ENCODE measurements at places on chromosomes 1 and 21.

GRCh38 chr1:166377896-166378295 is 211.1 kb upstream of the FAM78B start:
- no peak for DNase-seq

- no peak for DNase-seq
These were observed 1.8 kb upstream of the KRTAP10-12 start for GRCh38 chr21:44695184-44695583.

DNA sequence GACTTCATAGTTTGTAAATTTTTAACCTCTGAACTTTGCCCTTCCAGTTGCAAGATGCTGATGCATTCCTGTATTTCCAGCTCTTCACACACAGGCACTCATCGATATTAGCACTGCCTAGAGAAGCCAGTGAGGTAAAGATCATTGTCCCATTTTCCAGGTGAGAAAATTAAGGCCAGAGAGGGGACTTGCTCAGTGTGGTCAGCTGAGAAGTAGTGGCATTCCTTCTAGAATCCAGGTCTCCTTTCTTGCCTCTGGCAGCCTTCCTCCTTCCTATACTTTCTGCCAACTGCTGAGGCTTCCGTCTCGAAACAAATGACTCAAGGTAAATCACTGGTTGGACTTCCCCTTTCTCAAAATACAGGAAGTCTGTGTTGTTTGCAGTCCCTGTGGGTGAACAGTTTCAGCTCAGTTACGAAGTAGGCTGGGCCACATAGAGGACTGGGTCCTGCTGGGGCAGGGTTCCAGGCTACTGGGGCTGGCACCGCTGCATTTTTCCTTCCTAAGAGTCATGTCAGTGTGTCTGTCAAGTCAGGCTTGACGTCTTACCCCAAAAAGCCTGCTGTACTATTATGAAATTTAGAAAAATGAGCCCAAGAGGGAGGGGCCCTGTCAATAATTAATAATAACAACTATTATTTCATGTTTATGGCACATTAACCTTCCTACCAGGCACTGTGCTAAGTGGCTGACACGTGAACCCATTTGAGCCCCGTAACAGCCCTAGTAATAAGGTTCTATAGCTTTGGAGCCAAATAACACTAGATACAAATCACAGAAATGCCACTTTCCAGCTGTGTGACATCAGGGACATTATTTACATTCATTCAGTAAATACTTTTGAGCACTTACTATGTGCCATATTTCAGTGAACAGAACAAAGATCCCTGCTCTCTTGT is 16.6 kb upstream of the RNF19B start:
- DNase-seq = peak; percentile 82

DNA sequence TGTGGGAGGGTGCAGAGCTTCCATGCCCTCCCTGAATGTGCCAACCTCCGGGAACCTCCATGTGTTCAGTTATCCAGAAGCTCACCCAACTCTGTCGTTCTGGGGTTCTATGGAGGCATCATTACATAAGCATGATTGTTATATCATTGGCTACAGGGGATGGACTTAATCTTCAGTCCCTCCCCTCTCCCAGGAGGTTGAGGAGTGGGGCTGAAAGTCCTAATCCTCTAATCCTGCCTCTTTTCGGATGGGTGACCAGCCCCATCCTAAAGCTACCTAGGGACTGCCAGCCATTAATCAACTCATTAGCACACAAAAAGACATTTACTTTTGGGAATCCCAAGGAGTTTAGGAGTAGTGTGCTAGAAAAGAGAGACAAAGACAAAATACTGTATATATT is 32.0 kb upstream of the PSEN2 start:
- DNase-seq = no peak

DNA sequence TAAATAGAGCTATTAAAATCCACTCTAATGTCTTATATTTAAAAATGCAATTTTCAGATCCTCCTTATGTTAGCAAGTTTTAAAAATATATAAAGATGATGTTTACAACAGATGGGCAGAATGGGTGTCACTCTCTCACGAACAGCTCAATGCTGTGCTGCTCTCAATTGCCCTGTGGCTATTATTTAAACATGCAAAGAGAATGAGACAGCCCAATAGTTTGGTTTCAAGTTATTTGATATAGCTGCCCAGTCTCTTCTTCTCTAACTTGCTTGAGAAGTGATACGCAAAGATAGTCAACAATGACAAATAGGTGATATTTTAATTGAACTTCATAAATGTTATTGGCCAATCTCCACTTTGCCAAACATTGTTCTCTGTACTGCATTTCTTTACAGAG is 199.3 kb upstream of the GREM2 start:
- no peak for DNase-seq

DNA sequence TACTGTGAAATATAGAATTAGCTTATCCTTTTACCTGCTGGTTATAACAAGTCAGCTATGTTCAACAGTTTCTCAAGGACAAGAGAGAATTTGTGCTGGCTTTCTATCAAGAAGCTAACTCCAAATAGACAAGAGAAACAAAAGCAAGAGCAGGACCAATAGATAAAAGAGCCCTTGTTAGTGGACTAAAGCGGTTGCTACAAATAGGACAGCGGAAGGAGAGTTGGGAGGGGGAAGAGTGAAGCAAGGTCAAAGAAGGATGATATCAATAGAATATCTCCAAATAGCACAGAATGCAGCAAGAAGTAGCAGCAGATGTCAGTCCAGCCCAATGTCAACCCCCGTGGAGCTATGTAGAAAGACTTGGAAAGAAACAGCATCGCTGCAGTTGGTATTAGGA is 53.0 kb upstream of the AKT3 start:
- DNase-seq = no peak

DNA sequence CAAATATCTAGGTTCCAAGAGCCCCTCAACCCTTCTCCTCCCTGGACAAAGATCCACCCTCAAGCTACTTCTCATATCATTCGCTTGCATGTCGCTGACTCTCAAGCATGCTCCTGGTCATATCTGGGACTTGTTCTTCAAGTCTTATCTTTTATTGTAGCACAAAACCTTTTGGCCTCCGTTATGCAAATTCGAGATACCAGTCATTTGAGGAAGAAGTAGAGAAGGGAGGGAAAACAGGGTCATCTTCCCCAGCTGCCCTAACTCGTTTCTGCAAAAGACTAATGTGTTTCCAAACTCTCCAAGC is 63.8 kb upstream of the ETS2 start:
- no peak for DNase-seq

GRCh38 chr1:218804014-218804785 is 369.5 kb upstream of the LYPLAL1 start:
- DNase-seq = no peak

GRCh38 chr1:179083533-179083932 is 1.7 kb downstream of the TOR3A start:
- no peak for DNase-seq

DNA sequence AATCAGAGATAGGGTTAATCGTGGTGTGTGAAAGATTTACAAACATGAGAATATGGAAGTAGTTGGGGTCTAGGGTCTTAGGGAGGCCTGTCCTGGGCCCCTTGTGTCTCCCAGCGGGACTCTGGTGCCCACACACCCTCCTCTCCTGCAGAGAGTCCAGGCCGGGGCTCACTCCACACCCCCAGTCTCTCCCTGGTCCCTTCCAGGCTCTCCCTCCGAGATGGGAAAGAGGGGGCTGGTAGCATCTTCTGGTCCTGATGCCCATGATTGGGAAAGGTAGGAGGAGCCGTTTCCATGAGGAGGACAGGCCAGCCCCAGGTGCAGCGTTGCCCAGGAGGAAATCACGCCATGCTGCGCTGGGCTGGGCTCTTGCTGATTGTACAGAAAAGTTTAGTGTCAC is 26.6 kb downstream of the PCNT start:
- no peak for DNase-seq

GRCh38 chr1:163115887-163116286 is 46.7 kb downstream of the RGS4 start:
- DNase-seq = no peak

DNA sequence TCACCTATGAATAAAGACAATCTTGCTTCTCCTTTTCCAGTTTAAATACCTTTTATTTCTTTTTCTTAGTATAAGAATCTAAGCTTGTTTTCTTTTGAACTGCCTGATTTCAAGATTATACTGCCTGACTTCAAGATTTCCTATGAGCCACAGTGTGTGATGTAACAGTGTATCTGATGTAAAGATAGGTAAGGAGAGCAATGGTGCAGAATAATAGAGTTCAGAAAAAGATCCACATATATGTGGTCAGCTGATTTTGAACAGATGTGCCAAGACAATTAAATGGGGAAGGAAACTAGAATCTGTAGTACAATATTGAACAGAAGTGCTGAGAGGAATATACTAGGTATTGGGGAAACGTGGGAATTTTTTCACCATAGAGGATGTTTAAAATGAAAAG is 21.0 kb downstream of the EXO1 start:
- DNase-seq = no peak

DNA sequence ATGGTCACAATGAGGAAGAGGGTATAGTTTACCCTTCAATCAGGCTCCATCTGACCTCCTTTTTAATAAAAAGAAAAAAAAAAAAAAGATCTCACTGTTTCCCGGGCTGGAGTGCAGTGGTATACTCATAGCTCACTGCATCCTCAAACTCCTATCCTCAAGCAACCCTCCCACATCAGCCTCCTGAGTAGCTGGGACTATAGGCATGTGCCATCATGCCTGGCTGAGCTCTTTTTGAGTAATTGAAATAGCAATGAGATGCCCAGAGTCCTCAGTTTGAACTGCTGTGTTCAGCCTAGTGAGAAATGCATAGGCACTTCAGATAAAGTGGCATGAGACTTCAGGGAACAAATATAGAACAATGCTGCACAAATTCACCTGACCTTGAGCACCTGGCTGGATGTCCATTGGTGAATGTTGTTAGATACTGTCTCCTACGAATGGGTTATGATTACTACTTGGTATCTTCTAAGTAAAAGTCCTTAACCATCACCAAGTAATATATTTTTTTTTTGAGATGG is 67.6 kb downstream of the NR5A2 start:
- no peak for DNase-seq

DNA sequence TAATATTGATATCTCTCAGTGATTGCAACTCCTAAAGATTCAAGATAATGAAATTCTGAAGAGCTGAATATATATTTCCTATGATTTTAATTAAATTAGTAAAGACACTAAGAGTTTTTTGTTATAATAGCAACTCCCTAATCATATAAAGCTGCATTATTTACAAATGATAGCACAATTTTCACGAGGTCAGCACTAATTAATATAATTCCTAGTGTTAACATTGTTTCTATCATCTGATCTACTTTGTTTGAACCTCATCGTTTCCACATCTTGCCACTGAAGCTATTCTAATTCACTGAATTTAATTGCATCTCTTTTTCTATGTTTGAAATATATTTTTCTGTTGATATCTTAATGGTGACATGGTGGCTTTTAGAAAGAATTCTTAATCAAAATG is 279.1 kb upstream of the ADGRL4 start:
- no peak for DNase-seq

GRCh38 chr1:25867210-25867991 is 8.1 kb downstream of the PAQR7 start:
- DNase-seq = no peak

- DNase-seq = no peak
These were observed 34.7 kb downstream of the S100A10 start for GRCh38 chr1:151958959-151959358.

GRCh38 chr1:173330149-173330951 is 123.2 kb upstream of the TNFSF4 start:
- DNase-seq = no peak
